ENCODE measurements at places on chromosomes 13 and 19. TPM values are rescaled to one million over a fixed set of nuclear protein-coding genes. Genes with fewer than 3 reads are reported as not detected.

GIPR gene
- total RNA-seq = 1.3 TPM

PSMD8 gene
- 242 TPM for total RNA-seq

KLK4 gene
- total RNA-seq = not detected

CAPN12 gene
- total RNA-seq = 0.13 TPM

CGB7 gene
- 0.13 TPM for total RNA-seq

LRG1 gene
- not detected for total RNA-seq

SIGLEC8 gene
- not detected for total RNA-seq

JSRP1 gene
- total RNA-seq = not detected

IQCN gene
- 1.3 TPM for total RNA-seq

NCR1 gene
- total RNA-seq = not detected

SWSAP1 gene
- total RNA-seq = 0.43 TPM

ZNF813 gene
- 4.9 TPM for total RNA-seq

APOE gene
- 0.32 TPM for total RNA-seq

DNAJC15 gene
- 25.7 TPM for total RNA-seq

TMEM255B gene
- total RNA-seq = 9.3 TPM

UNC13A gene
- under 0.01 TPM for total RNA-seq

WDR88 gene
- not detected for total RNA-seq

GFY gene
- not detected for total RNA-seq

NLRP7 gene
- total RNA-seq = not detected

ZNF865 gene
- 1.2 TPM for total RNA-seq
